ENCODE measurements at places on chromosomes 1 and 21.

DNA sequence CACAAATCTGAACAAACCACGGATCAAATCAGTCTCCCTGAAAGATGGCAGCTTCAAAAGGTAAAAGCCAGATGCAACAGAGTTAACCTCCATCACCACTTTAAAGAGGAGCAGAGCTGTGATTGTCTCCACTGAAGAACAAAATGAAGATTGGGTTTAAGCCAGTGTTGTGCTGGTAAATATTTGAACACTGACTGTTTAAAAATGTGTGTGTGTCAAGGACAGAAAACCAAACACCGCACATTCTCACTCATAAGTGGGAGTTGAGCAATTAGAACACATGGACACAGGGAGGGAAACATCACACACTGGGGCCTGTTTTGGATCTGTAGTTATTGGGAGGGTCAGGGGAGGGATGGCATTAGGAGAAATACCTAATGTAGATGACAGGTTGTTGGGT is 83.9 kb downstream of the ST6GALNAC5 start:
- DNase-seq: no peak

DNA sequence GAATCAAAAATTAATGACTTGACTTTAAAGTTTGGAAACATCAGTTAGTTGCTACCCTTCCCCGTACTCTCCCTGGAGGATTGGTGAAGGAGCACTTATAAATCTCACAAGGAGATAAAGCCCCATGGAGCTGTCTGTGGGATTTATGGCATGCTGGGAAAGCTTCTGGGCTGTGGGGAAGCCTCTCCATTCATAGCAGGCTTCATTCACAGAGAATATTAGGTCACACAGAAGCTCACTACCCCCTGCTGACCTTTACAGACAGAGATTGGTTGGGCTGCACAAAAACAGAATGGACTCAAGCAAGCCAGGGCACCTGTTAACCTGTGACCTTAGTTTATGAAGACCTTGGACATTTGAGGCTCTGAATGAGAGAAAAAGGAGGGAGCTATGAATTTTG is 32.1 kb downstream of the RGL1 start:
- no peak for DNase-seq

- no peak for DNase-seq
Observed at GRCh38 chr1:116147972-116148371, 36.8 kb downstream of the MAB21L3 start.

GRCh38 chr1:197604302-197604701 is 171.0 kb downstream of the DENND1B start:
- no peak for DNase-seq

- DNase-seq: no peak
Observed at GRCh38 chr1:56894014-56894413, 39.4 kb downstream of the C8A start.

DNA sequence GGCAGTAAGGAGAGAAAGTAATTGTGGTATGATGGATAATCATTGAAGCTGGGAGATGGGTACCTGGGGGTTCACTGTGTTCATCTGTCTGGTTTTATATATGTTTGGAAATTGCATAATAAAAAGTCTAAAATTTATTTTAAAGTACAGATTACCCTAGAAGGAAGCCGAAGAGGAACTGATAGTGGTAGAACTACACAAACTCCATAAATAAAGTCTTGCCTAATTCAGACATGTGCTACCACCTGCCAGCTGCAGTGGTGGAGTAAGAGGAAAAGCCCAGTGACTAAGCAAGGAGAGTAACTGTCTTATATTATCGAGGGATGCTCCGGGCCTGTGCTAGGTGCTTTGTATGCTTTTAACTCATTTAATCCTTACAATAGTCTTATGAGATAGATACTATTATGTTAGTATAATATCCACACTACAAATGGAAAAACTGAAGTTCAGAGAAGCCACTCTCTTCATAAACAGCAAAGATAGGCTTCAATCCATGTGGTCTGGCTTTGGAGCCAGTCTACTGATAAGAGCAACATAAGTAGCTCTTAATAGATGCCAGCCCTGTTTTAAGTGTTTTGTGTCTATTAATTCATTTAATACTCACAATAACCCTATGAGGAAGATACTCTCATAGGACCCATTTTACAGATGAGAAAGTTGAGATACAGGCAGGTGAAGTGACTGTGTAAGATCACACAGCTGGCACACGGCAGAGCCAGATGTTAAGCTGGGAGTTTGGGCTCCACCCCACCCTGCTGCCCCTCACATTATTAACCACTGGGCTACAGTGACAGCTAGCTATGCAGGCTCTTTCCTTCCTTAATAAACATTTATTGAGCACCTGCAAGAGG is 56.8 kb upstream of the HNRNPU start:
- DNase-seq: peak; percentile 54

DNA sequence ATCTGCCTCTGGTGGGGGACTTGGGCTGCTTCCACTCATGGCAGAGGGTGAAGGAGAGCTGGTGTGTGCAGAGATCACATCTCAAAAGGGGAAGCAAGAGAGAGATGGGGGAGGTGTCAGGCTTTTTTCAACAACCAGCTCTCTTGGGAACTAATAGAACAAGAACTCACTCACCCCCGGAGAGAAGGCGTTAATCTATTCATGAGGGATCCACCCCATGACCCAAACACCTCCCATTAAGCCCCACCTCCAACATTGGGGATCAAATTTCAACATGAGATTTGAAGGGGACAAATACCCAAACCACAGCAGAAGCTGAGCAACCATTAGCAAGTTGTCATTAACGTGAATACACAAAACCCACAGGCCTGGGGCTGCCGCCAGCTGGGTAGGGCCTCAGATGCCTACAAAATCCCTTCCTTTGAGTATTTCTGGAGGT is 12.0 kb upstream of the VWA5B1 start:
- DNase-seq: no peak

DNA sequence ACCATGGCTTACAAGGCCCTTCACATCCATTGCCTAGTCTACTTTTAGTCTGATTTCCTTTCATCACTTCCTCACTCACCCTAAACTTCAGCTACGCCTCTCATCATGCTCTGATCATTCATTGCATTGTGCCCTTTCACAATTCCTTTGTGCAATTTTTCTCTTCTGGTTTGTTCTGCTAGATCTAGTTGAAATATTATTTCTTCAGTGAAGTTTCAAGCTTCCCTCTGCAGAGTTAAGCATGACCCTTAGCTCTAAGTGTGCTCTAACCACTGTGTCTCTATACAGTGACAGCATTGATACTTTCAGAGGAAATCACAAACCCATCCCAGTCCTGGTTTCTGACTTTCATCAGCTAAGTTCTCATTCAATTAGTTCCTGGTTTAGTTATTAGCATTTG is 166.1 kb downstream of the PLA2G4A start:
- DNase-seq: no peak

DNA sequence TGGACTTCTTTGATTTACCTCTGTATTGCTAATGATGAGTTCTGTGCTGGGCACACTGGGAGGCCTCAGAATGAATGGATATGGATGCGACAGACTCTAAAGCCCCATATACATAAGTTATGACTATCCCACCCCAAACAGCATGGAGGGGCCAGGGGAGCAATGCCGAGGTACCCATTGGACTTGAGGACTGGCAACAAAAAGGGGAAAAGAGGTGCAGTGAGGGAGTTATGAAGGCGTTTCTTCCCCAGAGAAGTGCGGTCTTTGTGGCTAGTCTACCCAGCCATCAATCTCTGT is 15.2 kb upstream of the CDCA8 start:
- no peak for DNase-seq

GRCh38 chr1:7781923-7782495 is 2.1 kb upstream of the PER3 start:
- DNase-seq: no peak

DNA sequence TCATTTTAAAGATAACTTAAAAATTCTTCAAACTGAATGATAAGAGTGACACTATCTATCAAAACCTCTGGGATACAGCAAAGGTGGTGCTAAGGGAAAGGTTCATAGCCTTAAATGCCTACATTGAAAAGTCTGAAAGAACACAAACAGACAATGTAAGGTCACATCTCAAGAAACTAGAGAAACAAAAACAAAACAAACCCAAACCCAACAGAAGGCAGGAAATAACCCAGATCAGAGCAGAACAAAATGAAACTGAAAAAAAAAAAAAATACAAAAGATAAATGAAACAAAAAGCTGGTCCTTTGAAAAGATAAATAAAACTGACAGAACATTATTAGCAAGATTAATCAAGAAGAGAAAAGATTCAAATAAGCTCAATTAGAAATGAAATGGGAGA is 6.8 kb downstream of the ODF2L start:
- no peak for DNase-seq

DNA sequence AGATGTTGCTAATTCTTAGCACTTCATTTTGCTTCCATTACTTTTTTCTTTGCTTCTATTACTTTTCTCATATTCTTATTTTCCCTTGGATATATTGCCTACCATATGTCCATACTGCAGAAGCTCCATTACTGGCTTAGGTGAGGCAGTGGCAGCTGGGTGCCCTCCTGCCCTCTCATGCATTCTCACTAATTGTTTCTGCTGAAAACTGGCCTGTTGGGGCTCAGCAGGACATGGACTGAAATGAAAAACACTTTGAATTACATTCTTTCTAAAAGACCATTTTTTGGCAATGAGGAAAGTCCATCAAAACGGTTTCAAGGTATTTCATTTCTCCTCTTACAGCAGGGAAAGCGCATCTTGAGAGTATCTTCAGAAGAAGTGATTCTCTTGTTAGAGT is 122.9 kb downstream of the MAST2 start:
- DNase-seq: no peak

GRCh38 chr1:42150651-42151050 is 2.6 kb upstream of the GUCA2B start:
- no peak for DNase-seq

DNA sequence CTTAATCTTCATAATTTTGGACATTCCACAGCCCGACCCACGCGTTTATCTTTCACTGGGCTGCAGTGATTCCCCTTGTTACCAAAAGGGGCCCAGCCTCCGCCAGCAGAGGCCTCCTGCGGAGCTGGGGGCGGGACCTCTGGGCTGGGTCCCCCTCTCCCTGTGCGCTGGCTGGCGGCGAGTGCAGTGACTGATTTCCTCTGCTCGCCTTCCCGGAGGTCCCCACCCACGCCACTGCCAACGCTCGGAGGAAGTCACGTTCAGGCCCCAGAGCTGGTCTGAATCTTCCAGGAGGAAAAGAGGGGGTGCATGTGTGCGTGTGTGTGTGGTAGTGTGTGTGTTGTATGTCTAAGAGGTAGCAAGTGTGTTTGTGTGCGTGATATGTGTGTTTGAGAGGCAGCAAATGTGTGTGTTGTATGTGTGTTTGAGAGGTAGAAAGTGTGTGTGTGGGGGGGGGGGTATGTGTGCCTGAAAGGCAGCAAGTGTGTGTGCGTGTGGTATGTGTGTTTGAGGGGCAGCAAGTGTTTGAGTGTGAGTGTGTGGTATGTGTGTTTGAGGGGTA is 35.0 kb upstream of the JAK1 start:
- peak; percentile 82 for DNase-seq

DNA sequence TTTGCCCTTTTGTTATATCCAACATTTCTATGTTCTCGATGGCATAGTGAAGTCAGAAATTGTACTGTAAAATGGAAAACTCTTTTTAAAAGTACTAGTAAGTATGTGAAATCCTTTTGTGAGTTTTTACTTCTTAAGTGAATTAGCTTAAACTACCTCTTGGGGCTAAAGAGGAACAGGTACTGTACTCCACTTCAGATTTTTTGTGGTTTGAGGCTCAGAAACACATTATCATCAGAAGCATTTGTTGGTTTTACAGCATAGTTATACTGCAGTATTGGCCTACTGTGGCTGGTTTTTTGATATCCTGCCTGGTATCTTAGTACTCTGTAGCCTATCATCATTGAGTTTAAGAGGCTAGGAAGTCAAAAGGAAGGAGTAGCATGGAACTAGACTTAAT is 117.2 kb downstream of the NRDC start:
- peak; percentile 63 for DNase-seq

DNA sequence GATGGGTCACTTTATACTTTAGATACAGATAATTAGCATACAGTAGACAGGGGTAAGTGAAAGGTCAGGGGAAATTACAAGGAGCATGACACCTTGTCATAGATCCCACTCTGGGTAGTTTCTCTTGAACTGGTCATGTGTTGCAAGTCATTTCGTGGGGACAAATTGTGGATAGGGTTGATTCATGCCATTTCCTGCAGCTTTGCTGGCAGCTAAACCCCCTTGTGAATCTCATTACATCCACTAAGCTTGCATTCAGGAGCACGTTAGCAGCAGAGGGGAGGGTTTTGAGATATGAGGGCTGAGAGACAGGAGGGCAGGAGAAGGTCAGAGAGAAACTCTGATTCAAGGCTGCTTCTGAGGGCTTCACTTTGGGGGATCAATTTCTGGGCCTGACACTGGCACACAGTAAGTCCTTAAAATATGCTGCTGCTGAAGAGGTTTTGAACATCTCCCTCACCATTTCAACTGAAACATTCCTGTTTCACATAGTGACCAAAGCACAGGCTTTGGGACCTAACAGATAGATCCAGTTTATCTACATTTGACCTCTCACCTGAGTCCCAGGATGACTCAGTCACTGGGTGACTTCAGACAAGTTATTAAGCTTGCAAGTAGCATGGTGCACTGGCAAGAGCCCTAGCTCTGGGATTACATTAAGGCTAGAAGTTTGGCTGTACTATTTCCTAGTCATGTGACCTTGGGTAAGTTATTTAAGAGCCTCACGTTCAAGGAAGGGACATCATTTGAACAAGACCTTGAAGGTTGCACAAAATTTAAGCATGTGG is 206.0 kb upstream of the USP24 start:
- DNase-seq: no peak

DNA sequence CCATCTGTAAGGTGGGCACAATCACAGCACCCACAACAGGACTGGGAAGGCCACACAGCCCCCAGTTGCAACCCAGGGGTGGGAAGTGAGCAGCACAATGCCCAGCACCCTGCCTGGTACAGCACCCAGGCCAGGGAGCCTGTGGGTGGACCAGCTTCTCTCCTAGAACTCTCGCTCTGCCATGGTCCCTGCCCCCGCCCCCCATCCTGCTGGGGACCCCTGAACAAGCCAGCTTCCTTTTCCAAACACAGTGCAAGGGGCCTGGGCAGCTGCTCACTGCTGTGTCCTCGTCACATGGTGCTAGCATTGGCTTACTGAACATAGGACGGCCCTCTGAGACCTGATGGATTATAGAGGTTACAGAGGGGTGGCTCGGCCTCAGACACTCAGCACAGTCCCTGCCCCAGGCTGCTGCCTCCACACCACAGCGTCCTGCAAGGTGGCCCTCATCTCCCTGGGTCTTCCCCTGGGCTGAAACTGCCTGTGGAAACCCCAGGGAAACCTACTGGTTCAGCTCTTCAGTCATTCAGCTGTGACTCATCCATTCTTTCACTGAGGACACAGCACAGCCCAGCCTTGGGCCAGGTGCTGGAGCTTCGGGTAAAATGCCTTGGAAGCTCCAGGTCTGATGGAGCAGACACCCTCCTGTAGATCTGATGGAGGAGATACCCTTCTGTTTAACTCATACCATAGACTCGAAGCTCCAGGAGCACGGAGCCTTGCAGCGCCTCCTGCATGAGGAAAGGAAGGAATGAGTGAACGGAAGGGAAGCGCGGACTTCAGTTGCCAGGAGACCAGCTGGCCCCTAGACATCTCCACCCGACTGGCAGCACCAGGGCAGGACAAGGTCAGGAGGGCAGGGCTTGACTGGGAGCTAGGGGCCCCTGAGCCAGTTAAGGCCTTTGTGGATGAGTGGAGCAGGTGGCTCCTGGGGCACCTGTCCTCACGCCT is 8.1 kb upstream of the PRDM16 start:
- DNase-seq: no peak

- DNase-seq: no peak
Observed at GRCh38 chr1:211607754-211608473, 29.0 kb upstream of the SLC30A1 start.
